ENCODE measurements at places on chromosomes 7 and 10. TPM values are rescaled to one million over a fixed set of nuclear protein-coding genes. Genes with fewer than 3 reads are reported as not detected.

DNA sequence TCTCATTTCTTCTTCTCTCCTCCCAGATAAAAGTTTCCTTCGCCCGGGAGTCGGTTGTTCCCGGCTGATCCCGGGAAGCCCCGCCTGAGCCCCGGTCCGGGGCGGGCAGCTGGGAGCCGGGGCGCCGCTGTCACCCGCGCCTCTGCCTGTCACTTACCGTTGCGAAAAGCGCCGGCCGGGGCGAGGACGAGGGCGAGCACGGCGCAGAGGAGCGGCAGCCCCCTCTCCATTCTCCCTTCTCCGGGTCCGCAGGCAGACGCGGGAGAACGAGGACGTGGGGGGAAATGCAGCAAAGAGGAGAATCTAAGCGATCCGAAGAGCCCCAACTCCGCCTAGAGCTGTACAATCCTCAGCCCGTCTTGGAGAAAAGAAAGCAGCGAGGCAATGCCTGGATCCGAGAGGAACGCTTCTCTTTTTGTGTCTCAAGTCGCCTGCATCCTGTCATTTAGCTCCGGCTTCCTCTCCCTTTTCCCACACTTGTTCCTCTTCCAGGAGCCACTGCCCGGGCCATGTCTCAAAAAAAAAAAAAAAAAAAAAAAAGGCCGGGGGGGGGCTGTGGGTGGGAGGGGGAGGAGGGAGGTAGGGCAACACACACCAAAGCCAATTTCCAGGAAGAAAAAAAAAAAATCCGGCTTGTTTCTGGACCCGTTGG lies at the start of gene NRP1:
Gene NRP1 (minus strand): TSS at position 515 of the 652 bp plus-strand sequence. CDS start 285 bp downstream, at position 230.
- DNase-seq, result peak; percentile 38

DNA sequence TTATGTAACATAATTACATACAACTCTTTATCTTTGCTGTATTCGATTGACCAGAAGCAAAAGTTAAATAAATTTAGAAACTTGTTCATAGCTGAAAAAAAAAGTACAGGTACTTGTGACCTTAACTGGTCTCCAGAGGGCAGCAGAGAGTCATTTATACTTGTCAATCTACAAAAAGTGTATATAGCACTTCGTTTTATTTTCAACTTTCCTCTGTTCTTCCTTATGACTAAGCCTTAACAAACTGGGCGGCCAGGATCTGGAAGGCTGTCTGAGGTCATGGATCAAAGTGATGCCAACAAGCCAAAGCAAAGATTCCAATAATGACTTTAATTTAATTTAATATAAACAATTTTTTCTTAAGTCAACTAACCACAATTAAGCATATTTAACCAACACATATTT lies 29.8 kb downstream of the C10orf67 start:
- DNase-seq, result no peak

DNA sequence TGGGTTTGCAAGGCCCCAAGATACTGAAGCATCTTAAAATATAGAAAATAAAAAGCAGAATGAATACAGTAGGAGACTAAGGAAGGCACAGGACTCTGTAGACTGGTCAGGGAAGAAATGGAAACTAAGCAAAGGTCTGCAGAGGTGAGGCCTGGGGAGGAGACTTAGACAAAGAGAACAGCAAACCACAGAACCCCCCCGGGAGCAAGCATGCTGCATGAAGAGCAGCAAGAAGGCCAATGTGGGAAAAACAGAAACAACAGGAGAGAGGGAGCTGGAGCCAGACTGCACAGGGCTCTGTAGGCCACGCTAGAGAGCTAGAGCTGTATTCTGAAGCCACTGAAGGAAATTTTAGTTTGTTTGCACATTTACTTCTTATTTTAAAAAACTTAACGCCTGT lies 45.7 kb upstream of the ARID5B start:
- DNase-seq, result no peak

DNA sequence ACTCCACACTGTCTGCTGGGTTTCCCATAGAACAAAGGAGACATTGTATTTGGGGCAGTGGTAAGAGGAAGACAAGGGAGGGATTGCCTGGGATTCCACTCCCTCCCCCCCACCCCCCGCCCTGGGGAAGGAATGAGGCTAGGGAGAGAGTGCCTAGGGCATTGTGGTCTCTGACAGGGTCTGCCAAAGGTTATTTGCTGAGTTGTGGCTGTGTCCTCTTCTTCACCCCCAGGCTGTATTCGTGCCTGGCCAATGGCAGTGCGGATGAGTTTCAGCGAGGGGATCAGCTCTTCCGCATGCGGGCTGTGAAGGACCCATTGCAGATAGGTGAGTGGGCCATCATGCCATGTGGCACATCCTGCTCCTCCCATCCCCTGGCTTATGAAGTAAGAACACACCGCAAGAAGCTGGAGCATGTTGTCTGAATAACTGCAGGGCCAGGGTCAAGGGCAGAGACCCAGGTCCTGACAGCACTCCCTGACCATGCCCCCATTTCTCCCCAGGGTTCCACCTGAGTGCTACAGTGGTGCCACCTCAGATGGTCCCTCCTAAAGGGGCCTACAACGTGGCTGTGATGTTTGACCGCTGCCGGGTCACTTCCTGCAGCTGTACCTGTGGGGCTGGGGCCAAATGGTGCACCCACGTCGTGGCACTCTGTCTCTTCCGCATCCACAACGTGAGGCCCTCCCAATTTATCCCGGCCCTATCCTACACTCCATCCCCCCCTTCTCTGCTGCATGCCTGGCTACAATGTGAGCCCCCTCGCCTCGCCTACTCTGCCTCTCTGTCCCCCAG lies 3.7 kb downstream of the ZSWIM8 start:
- DNase-seq, result no peak

GRCh38 chr7:50688226-50688590 lies 94.5 kb downstream of the GRB10 start:
- no peak for DNase-seq

The NUTM2A gene
- 0.84 TPM for total RNA-seq

DNA sequence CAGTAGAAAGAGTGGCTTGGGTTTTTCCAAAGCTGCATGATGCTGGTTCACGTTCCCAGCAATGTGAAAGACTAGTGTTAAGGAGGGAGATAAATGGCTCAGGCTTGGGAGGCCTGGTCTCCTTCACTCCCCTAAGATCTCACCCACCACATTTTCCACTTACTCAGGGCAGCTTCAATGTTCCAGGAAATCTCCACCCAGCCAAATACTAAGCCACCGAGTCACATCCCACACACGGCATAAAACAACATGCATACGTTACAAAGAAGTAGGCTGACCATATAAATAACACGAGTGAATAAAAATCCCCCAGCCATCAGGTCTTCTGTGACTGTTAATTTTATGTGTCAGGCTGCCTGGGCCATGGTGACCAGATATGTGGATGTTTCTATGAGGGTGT lies 303.5 kb downstream of the SFMBT2 start:
- DNase-seq, result no peak

DNA sequence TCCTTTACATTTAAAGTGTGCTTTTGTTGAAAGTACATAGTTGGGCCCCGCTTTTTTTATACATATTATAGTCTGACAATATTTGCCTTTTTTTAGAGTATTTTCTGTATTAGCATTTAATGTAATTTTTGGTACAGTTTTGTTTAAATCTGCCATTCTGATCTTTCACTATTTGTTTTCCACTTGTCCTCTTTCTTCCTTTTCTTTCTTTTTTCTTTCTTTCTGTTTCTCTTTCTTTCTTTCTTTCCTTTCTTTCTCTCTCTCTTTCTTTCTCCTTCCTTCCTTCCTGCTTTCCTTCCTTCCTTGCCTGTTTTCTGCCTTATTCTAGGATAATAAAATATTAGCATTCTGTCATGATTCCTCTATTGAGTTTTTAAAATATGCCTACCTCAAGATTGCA lies 9.5 kb downstream of the LIPK start:
- DNase-seq, result no peak

The CALML3 gene
- 115 TPM for total RNA-seq

The AZGP1 gene
- total RNA-seq, result 584 TPM

GRCh38 chr7:93720106-93720505 lies 145.6 kb upstream of the CALCR start:
- DNase-seq, result no peak

DNA sequence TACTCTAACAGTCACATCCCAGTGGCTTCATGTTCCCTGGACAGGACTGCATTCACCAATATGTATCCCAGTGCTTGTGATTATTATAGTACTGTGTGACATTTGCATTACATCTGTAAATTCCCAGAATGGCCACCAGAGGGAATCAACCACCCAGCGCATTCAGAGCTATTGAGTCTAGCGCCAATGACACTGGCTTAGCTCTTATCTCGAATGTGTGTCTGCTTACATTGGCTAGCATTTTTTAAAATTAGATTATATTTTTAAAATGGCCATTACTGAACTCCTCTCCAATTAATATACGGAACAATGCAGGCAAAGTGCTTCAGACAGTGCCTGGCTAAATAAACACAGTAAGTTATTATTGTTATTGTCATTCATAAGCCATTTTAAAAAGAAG lies 36.3 kb downstream of the TRIL start:
- no peak for DNase-seq

GRCh38 chr7:117005449-117005848 lies 52.1 kb downstream of the ST7 start:
- no peak for DNase-seq

The GRM8 gene
- total RNA-seq, result not detected

DNA sequence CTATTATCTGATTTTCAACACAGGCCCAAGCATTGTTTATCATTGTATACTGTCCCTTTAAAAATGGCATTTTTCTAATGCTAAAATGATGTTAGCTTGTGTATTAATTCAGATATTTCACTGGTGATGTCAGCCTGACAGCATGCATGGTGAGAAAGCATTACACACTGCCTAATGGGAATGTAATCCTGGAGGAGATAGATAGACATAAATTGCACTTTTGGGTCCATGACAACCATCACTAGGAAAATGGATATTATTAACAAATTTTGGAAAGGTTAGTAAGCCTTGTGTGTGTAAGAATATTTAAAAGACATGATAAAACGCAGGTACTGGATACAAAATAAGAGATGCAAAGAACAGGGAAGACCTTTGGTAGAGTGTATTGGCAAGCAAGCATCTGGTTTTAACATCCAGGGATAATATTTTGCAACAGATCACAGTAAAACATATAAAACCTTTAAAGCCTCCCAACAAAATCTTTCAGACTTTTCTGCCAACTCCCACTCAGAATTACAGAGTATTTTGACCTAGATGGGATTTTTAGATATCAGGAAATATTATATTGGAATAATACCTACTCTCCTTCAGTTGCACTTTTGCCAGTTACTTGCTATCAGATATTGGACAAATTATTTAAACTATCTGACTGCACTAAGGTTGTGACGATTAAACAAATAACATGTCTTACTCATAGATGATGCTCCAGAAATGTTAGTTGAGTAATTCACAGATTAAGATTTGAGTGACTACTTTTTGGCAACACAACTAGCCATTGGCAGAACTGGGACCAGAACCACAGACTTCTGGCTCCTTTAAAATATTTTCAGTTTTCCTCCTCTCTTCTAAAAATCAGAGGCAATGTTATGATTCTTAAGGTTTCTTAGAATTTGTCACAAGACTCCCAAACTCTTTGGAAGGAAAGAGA lies 291.6 kb upstream of the SEMA3C start:
- DNase-seq, result no peak

GRCh38 chr7:15418264-15418663 lies 143.6 kb downstream of the AGMO start:
- no peak for DNase-seq

DNA sequence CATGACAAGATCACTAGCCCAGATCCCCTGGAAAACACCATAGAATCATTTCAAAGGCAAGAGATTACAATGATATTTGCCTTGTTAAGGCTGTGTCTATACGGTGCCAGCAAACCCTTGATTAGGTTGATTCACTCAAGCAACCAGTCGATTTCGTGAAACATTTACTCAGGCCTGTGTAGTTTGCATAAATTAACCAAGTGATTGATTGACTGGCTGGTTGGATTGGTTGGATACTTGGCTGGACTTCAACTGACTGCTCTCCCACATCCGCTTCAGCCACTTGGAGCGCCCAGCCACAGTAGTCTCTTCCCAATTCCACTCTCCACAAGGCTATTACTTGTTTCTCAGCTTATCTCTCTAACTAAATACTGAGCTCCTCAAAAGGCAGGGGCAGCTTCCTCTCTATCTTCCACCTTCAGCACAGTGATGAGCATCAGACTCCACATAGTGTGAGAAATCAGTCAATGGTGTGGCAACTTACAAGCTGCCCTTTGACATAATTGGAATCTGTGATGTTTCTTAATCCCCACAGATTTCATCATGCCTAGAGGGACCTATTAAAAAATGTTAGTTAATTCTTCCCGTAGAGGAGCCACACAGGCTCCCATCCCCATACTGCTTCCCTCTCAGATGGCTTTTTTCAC lies 217.4 kb downstream of the GRM8 start:
- no peak for DNase-seq

- DNase-seq, result no peak
Observed at GRCh38 chr7:71668572-71668971, 536.6 kb downstream of the GALNT17 start.

DNA sequence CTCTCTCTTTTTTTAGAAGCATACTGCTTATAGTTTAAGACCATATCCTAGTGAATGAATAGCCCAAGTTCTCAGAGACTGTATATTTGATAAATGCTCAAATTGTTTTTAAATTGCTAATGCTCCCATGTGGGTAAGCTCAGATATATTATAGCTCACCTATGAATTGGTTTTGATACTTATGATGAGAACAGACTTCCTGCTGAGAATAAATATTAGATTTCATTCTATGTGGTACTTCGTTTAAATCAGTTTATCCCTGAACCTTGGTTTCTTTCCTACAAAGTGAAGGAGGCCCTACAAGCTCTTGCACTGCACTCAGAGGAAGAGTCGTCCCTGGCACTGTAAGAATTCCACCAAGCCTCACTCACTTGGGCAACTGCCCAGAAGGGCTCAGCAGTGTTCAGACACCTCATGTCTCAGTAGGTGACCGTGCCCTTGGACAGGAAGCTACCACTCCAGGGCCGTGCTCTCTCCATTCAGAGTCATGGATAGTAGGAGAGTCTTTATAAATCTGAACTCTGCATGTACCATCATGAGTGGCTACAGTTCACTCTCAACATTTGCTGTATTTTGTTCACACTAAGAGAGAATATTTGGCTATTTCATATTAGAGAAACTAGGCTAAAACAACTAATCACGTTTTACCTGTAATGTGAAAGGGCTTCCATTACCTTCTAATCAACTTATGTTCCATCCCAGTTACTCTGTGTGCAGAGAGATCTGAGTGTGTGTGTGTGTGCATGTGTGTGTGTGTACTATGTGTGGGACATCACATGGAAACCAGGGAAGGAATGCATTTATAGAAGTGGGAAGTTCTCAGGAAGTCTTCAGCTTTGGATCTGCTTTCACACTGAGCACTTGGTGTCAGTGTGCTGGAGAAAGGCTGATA lies 93.8 kb downstream of the PTPRE start:
- no peak for DNase-seq

DNA sequence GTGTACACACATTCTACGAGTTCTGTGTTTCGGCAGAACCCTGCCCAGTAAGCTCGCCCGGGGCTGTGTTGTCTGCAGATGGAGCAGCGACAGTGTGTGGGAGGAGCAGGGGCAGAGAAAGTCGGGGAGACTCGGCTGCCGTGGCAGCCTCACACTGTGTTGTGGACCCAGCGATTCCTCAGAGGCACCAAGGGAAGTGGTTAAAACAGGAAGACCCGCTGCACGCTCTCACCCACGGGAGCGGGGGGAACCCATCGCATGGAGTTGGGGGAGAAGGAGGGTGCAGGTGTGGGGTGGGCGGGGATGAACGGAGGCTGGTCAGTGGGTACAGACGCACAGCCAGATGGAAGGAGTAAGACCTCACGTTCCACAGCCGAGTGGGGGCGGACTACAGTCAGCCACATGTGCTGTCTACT lies 250.2 kb downstream of the ELFN1 start:
- DNase-seq, result no peak
